Endodermal cell (in vitro differentiated cells): ENCODE measurements at places on chromosomes 1 and 21. TPM values are rescaled to one million over a fixed set of nuclear protein-coding genes. Genes with fewer than 3 reads are reported as not detected.

DNA sequence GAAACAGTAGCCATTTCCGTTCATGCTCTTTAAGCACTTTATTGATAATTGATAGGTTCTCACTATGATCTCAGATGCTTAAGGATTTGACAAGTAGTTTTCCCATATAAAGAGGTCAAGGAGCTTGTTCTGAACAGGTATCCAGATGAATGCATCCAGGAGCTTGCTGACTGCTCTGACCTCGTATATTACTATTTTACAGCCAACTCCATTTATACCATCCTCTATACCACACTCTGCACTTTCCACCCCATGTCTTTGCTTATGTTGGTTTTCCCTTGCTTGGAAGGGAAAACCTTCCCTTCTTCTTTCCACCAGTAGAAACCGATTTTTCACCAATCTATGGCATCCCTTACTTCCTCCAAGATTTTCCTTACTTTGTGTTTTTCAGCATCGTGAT is 107.2 kb downstream of the LHX9 start:
- no peaks in the 10 kb centered on the region for H3K36me3 ChIP-seq
- H3K4me3 ChIP-seq = no peak overlapping the region
- H3K27ac ChIP-seq = no peak overlapping the region
- H3K4me1 ChIP-seq = peaks cover 2% of the 10 kb centered on the region

DNA sequence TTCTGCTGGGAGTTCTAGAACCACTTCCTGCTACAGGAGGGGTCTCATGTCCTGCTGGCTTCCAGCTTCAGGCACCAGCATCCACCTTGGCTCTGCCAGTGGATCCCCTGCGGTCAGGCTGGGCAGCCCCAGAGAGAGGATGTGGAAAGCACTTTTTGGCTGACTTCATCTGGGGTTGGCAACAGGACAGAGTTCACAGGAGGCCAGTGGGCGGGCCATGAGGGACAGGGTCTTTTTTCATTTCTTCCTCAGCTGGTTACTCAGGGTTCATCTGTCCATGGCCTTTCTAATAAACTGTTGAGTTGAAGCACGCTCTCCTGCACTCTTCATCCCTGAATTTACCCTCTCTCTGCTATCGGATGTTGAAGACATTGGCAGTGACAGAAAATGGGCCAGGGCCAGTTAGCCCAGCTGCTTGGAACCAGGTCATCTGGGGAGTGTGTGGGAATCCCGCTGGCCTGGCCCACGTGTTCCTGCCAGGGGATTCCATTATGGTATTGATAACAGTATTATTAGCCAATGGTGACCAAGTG is 45.2 kb downstream of the RPS6KA1 start:
- no peak overlapping the region for H3K4me3 ChIP-seq
- H3K4me1 ChIP-seq = no peaks in the 10 kb centered on the region
- DNase-seq = no peak
- peaks cover 24% of the 10 kb centered on the region for H3K36me3 ChIP-seq

GRCh38 chr1:155899683-155900082 is 11.5 kb downstream of the RIT1 start:
- no peak for DNase-seq
- H3K4me3 ChIP-seq = no peak overlapping the region
- no peaks in the 10 kb centered on the region for H3K27me3 ChIP-seq
- H3K36me3 ChIP-seq = peaks cover 62% of the 10 kb centered on the region

- DNase-seq = no peak
- H3K27me3 ChIP-seq = no peaks in the 10 kb centered on the region
- H3K4me1 ChIP-seq = no peaks in the 10 kb centered on the region
These were observed 20.6 kb downstream of the ABCD3 start for GRCh38 chr1:94438692-94439276.

DNA sequence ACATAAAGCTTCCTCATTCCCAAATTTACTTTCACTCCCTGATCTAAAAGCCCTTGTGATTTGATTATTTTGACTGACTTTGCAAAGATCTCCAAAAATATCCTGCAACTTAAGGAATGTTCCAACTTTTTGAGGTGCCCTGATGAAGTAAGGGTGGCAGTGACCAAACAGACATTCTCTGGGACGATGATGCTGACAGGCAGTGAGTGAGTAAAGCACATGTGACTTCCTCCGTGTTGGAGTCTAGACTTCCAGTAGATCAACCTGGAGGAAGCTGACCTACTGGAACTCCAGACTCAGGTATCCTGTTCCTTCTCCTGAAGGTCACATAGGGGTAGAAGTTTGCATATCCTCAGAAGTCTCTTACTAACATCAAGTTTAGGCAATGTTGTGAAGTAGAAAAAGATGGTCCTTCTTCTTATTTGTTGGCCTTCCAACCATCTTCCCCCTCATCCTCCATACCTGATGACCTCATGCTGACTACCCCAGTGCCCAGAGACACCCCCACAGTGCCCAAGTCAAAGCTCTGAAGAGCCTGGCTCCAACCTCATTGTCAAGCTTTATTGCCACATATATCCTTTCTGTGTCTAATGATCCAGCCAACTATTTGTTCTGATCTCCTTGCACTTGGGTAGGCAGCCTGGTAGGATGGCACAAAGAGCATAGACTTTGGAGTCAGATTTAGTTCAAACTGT is 16.0 kb downstream of the TNFSF4 start:
- H3K27me3 ChIP-seq = no peaks in the 10 kb centered on the region
- DNase-seq = no peak
- H3K4me1 ChIP-seq = no peaks in the 10 kb centered on the region
- H3K4me3 ChIP-seq = no peak overlapping the region

DNA sequence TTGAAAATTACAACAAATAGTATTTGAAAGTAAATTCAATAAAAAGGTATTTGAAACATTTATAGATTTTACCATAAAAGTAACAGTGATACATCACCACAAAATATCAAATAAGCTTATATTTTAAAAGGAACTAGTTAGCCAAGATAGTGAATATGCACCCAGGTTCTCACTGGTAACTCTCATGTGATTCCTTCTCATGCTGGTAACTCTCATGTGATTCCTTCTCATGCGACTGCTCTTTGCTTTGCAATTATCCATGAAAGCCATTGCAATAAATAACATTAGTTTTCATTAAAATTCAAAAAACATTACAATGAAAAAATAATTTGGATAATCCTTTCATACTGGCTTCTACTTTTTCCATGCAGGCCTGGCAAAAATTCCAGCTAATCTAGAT is 75.4 kb downstream of the AHCTF1 start:
- DNase-seq = no peak
- H3K4me3 ChIP-seq = no peak overlapping the region
- no peak overlapping the region for H3K27ac ChIP-seq
- no peaks in the 10 kb centered on the region for H3K27me3 ChIP-seq
- peaks cover 95% of the 10 kb centered on the region for H3K36me3 ChIP-seq

- no peak for DNase-seq
- no peaks in the 10 kb centered on the region for H3K4me1 ChIP-seq
- H3K27ac ChIP-seq = no peak overlapping the region
- no peak overlapping the region for H3K4me3 ChIP-seq
- H3K27me3 ChIP-seq = peaks cover 20% of the 10 kb centered on the region
These were observed 8.3 kb upstream of the C8B start for GRCh38 chr1:56973923-56974742.

DNA sequence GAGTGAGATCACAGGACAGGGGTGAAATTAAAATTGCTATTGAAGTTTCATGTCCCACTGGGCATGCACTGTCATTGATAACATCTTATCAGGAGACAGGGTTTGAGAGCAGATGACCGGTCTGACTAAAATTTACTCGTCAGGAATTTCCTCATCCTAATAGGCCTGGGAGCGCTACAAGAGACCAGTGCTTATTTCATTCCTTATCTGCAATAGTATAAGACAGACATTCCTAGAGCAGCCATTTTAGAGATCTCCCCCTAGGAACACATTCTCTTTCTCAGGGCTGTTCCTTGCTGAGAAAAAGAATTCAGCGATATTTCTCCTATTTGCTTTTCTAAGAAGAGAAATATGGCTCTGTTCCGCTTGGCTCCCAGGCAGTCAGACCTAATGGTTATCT is 181.4 kb upstream of the ETV3 start:
- H3K4me1 ChIP-seq = no peaks in the 10 kb centered on the region
- no peak for DNase-seq
- H3K36me3 ChIP-seq = no peaks in the 10 kb centered on the region
- H3K27ac ChIP-seq = no peak overlapping the region
- H3K4me3 ChIP-seq = no peak overlapping the region

- H3K4me1 ChIP-seq = no peaks in the 10 kb centered on the region
- H3K27me3 ChIP-seq = no peaks in the 10 kb centered on the region
- no peaks in the 10 kb centered on the region for H3K36me3 ChIP-seq
- no peak for DNase-seq
- H3K4me3 ChIP-seq = no peak overlapping the region
These were observed 58.0 kb downstream of the DISC1 start for GRCh38 chr1:231684356-231685244.

The RASSF5 gene
- total RNA-seq = 0.26 and 0.27 TPM in 2 replicates

The AMY1A gene
- not detected in 3 replicates for total RNA-seq

DNA sequence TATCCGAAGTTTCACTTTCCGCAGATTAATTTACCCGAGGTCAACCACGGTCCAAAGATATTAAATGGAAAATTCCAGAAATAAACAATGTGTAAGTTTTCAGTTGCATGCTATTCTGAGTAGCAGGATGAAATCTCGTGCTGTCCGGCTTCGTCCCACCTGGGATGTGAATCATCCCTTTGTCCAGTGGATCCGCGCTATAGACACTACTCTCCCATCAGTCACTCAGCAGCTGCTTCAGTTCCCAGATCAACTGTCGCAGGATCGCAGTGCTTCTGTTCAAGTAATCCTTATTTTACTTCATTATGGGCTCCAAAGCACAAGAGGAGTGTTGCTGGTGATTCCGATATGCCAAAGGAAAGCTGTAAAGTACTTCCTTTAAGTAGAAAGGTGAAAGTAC is 8.3 kb upstream of the LRP8 start:
- no peaks in the 10 kb centered on the region for H3K4me1 ChIP-seq
- no peak overlapping the region for H3K4me3 ChIP-seq
- DNase-seq = no peak
- H3K27ac ChIP-seq = no peak overlapping the region

DNA sequence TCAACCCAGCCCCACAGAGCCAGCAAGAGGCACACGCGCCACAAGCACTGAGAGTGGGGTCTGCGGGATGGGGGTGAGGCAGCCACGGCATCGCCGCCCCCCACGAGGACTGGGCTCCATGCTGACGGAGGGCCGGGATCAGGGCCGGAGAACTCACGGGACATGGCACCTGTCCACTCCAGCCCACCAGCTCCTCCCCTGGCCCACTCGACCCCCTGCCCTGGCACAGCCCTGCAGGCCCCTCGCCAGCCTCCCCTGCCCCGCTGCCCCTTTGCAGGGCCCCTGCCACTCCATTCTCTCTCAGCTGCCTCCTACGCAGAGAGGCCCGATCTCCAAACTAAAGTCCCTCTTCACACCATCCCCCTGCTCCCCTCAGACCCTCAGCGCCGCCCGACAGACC is 134.0 kb downstream of the NPHP4 start:
- H3K27ac ChIP-seq = no peak overlapping the region
- H3K4me3 ChIP-seq = no peak overlapping the region
- H3K36me3 ChIP-seq = no peaks in the 10 kb centered on the region
- no peak for DNase-seq
- no peaks in the 10 kb centered on the region for H3K27me3 ChIP-seq
- no peaks in the 10 kb centered on the region for H3K4me1 ChIP-seq

DNA sequence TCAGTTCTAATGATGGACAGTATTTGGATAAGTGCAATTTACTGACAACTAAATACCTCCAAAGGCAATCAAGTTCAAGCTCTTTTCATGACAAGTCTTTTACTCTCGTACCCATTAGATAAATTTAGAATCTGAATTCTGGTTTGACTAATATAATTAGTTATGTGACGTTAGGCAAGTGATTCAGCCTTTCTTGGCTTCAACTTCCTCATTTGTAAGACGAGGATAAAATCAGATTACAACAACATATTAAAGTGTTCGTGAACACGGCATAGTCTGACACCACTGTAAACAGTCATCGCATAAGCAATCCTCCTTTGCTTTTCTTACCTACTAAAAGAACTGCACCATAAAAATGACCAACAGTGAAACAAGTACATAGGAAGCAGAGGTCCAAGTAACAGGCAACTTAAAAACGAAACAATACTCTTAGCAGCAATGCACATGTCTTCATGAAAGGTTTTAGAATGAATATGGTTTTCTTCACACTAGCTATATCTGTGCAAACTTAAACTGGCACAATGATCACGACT is 25.7 kb downstream of the COA6 start:
- no peaks in the 10 kb centered on the region for H3K4me1 ChIP-seq

DNA sequence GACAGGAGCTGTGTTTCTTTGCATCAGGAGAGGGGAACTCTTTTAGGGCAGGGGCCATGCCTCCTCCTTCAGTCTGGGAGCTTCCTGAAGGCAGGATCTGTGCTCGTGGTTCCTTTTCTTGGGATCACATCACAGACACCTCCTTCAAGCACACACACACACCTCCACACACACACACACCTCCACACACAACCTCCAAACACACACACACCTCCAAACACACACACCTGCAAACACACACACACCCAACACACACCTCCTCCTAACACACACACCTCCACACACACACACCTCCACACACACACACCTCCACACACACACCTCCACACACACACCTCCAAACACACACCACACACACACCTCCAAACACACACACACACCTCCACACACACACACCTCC is 10.5 kb downstream of the LGR6 start:
- H3K36me3 ChIP-seq = no peaks in the 10 kb centered on the region
- H3K27me3 ChIP-seq = no peaks in the 10 kb centered on the region
- H3K27ac ChIP-seq = no peak overlapping the region
- no peak for DNase-seq

DNA sequence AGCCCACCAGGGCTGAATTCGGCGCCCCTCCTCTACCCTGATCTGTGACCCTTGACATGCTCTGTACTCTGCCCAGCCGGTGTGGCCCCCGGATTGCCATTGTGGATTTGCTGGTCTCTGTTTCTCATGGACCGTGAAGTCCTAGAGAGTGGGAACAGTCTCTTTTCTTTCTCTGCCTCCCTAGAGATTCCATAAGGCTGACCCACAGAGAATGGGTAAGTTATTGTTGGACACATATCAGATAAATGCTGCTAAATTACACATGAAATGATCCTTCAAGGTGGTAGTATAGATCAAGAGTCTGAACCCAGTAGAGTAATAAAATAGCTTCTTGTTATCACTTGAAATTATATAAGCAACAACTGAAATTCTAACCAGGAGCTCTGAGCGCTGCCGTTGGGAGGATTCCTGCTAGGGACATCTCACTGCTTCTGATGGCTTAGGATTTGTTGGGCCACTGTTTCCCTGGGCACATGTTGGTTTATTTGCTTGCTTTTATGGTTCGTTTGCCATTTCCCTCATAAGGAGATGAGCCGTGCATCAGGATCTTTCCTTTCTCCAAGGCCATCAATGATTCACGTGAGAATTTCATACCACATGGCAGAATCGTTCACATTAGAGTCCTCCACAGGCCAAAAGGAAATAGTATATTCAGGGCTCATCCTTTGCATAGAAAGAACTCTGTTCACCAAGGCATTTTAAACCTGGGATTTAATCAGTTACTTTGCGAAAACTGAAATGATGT is 111.9 kb downstream of the ZBTB18 start:
- no peak overlapping the region for H3K4me3 ChIP-seq
- H3K4me1 ChIP-seq = peaks cover 10% of the 10 kb centered on the region
- no peaks in the 10 kb centered on the region for H3K36me3 ChIP-seq
- DNase-seq = no peak
